GM04503 (cell line): ENCODE measurements at places on chromosomes 6 and 20.

- DNase-seq: no peak
Observed at GRCh38 chr20:21361266-21361665, 36.1 kb downstream of the NKX2-4 start.

GRCh38 chr6:80280262-80281010, 174.0 kb downstream of the BCKDHB start:
- DNase-seq: no peak

DNA sequence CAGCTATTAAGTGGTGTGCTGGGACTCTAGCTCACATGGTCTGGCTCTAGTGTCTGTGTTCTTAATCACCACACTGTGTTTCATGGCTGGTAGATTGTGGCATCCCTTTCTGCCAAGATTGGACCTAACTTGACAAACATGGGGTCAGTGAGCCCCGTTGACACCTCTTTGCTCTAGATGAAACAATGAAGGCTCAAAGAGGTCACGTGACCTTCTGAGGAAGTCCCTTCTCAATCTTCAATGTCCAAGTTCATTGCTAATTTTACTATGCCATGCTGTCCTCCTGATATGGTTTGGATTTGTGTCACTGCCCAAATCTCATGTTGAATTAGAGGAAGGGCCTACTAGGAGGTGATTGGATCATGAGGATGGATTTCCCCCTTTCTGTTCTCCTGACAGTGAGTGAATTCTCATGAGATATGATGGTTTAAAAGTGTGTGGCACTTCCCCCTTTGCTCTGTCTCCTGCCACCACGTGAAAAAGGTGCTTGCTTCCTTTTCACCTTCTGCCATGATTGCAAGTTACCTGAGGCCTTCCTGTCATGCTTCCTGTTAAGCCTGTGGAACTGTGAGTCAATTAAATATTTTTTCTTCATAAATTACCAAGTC, 177.8 kb upstream of the MYLIP start:
- DNase-seq: no peak

DNA sequence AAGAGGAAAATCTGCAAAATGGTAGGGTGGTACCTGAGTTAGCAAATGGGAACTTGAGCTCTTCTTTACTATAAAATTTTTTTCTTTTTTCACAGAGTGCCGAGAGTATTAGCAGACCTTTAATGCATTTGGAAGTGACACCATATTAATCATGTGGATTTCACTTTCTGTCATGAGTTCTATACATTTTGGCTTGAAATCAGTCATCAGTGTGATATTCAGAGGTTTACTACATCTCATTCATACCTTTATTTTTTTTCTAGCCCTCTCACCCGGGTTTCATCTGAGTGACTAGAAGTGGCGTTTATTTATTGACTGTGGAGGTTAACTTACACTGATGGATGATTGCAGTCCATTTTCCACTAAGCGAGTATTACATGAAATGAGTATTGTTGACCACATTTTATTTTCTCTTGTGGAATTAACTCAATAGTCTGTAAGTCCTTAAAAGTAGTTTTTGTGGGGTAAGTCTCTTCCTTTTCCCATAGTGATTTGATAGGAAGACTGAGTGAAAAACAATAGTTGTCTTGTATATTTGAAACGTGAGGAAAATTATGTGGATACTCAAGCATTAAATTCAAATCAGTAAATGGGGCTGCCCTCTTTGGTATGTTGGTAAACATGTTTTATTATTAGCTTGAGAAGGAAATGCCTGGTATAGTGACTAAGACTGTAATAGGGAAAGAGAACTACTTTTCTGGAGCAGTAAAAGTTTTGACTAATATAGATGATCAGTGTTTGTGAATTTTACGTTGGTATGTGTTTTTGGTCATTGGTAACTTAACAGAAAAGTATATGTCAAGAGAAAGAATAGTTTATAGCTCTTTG, 55.5 kb downstream of the JARID2 start:
- no peak for DNase-seq

GRCh38 chr6:81088145-81088544, 664.3 kb downstream of the TENT5A start:
- DNase-seq: no peak

- DNase-seq: no peak
Observed at GRCh38 chr6:63912887-63913286, 277.3 kb downstream of the PHF3 start.

- DNase-seq: no peak
Observed at GRCh38 chr20:7387638-7388193, 552.5 kb downstream of the HAO1 start.

GRCh38 chr6:10383331-10384090, 31.4 kb downstream of the TFAP2A start:
- DNase-seq: no peak
